ENCODE measurements at places on chromosomes 3 and 15. TPM values are rescaled to one million over a fixed set of nuclear protein-coding genes. Genes with fewer than 3 reads are reported as not detected.

Gene FBXO40
- 81.6 TPM for total RNA-seq

Gene MRPL46
- total RNA-seq, result 26.1 TPM

- DNase-seq, result no peak
Measured at GRCh38 chr15:97143592-97144376, 813.3 kb downstream of the NR2F2 start.

GRCh38 chr3:186083746-186084145 is 25.1 kb downstream of the ETV5 start:
- DNase-seq, result no peak

DNA sequence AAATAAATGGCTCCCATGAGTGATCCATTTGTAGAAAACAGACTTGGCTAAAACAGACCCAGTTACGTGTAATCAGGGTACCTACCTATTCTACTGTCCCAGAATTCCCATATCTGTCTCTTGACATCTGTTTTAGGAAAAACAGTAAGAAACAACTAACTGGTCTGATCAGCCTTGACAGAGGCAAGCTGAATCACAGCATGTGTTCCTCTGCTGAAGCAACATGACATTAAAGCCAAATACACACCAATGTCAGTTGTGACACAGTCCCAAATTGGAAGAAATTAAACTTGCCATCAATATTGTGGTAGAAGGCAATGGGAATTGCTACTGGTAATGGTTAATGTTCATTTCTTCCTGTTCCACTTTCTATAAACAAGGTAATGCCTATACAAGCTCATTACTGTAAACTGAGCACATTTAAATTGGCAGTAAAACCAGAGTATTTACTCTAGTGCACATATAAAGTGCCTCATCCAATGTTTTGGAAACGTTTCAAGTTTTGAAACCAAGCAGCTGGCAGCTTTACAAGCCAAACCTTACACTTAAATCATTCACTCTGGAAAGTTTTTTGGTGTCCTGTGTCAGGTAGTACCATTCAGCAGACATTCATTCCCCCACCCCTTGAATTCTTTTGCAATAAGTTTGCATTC is 27.0 kb downstream of the ALDH1A2 start:
- DNase-seq, result no peak

DNA sequence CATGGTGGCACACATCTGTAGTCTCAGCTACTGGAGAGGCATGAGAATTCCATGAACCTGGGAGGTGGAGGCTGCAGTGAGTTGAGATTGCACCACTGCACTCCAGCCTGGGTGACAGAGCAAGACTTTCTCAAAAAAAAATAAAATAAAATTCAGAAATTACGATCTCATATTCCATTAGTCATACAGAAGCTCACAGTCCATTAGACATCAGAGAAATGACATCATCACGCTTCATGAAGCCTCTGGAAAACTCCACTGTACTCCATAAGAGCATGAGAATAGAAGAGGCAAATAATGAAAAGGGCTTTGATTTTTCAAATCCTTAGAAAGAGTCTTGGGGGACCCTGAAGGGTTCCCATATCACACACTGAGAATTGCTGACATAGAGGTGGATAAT is 145.0 kb upstream of the MITF start:
- DNase-seq, result no peak

Data from right atrium auricular region (tissue), 2 donors.